Aorta (tissue), 5 donors: ENCODE measurements at places on chromosomes 6 and 20.
A peak's percentile ranks its signal among the peaks of the same experiment; 100 is the strongest.

GRCh38 chr6:98574984-98575383 lies 259.4 kb upstream of the POU3F2 start:
- no peaks in the 10 kb centered on the region for H3K36me3 ChIP-seq
- no peak overlapping the region for H3K27ac ChIP-seq
- H3K27me3 ChIP-seq, result no peaks in the 10 kb centered on the region

DNA sequence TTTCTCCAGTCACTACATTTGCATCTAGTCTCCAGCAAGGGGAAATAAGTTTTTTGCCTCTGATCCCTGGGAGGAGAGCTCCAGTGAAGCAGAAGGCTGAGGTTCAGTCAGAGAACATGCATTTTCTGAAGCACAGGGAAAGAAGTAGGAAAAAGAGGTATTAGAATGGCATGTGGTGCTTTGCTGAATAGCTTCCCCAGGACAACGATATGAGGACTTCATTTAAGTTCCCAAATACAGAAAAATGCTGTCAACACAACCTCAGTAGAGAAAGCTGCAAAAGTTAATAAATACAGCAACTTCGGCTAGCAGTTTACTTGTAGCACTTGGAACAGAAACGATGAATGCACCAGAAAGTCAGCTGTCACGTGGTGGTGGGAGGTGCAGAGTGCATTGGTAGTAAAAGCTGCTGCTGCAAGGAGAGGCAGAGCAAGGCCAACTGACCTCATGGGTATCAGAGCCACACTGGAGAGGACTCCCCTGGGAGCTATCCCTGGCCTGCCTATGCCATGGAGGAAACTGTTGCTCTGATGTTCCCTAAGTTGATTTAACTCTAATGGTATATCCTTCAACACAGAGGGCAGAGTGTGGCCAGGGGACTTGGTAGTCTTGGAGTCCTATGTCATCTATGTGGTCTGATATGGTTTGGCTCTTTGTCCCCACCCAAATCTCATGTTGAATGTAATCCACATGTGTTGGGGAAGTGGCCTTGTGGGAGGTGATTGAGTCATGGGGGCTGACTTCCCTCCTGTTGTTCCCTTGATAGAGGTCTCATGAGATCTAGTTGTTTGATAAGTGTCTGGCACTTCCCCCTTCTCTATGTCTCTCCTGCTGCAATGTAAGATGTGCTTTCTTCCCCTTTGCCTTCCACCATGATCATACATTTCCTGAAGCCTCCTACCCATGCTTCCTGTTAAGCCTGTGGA lies 85.9 kb downstream of the ADTRP start:
- peak; percentile 54 for DNase-seq
- H3K27me3 ChIP-seq, result no peaks in the 10 kb centered on the region
- H3K4me1 ChIP-seq, result no peaks in the 10 kb centered on the region

DNA sequence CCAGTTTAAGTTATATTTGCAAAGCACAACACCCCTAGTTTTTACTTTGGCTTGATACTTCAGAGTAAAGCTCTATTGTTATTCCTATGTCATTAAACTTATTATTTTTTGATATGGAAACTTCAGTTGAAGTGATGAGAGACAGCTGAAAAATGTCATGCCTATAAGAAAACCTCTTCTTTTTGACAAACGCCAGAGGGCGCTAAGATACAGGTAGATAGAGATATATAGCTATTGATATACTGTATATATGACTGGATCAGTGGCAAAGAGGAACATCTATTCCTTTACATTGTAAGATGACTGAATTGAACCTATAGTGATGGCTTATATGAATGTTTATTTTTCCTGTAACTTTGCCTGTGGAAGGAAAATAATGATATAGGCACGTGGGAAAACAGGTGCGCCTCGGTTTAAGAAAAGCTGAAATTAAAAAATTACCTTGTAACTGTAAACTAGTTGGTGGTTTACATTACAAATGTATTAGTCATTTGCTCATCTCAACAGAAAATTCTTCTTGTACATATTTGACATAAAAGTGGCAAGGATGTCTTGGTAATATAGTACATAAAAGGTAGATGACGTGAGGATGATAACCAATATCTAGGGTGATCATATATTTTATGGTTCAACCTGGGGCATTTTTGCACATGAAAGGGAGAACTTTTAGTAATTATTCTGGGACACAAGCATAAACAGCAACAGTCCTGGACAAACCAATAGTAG lies 74.1 kb downstream of the LAMA4 start:
- no peaks in the 10 kb centered on the region for H3K36me3 ChIP-seq
- no peak overlapping the region for H3K4me3 ChIP-seq
- H3K4me1 ChIP-seq, result no peaks in the 10 kb centered on the region
- H3K27ac ChIP-seq, result no peak overlapping the region
- no peak for DNase-seq

DNA sequence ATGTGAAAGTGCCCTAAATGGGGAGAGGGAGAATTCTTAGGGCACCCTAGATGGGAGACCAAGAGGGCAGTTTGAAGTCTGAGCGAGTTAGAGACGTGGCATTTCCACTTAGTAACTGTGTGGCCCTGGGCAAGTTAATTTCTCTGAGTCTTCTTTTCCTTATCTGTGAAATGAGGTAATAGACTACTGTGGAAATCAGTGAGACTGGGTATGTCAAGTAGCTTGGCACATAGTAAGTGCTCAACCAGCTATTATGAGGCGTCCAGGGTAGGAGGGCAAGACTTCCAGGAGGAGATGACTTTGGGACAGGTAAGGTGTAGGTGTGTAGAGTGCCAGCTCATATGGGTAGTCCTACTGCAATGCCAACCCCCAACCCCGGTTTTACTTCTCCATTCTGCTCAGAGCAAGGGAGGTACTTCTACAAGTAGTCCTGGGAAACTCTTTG lies 770 bp downstream of the KIF3B start:
- H3K27me3 ChIP-seq, result no peaks in the 10 kb centered on the region
- DNase-seq, result no peak
- no peaks in the 10 kb centered on the region for H3K4me1 ChIP-seq
- H3K27ac ChIP-seq, result no peak overlapping the region

- H3K27ac ChIP-seq, result no peak overlapping the region
- no peaks in the 10 kb centered on the region for H3K36me3 ChIP-seq
- H3K27me3 ChIP-seq, result no peaks in the 10 kb centered on the region
- no peaks in the 10 kb centered on the region for H3K4me1 ChIP-seq
Measured at GRCh38 chr6:110557199-110557598, 80.8 kb upstream of the SLC22A16 start.

DNA sequence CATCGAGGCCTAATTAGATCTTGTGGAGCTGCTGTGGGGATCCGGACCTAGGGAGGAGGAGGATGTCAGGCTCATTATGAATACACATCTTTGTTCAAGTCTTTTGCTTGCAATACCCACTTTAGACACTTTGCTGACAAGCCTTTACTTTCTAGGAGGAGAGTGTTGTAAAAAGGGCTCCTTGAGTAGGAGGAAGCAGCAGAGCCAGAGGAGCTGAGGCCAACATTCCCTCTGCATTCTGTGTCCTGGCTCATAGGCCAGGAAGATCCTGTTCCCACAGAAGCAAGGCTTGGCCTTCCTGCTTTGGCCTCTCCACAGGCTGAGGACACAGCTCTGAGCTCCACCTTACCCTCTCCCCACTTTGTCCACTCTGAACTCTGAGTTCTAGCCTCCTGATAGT lies 67.1 kb downstream of the TPD52L1 start:
- H3K4me1 ChIP-seq, result peaks cover 6% of the 10 kb centered on the region
- peak; percentile 58 for DNase-seq
- H3K36me3 ChIP-seq, result no peaks in the 10 kb centered on the region

DNA sequence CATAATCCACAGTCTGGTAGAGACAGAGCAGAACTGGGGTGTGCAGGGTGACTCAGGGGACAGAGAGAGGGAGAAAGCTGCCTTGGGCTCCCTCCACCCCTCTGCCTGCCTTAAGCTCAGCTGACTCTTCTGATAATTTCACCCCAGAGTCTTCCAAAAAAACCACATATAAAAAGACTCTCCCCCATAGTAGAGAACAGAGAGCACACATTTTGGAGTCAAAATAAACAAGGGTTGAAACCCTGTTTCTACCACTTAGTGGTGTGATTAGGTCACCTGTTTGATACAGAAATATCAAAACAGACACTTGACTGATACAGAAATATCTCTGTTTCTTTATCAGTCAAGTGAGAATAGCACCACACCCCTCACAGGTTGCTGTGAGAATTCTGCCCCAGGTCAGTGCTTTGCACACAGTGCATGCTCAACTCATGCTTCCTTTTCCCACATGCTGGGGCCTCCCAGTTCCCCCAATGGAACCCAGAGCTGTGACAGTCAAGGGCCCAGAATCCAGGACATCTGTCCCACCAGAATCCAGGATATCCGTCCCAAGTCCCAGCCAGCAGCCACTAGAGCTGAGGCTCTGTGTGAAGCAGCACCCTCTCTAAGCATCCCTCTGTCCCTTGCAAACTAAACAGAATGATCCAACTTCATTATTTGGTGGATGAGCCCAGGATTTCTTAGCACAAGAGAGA lies 1.2 kb downstream of the TREML2 start:
- H3K27me3 ChIP-seq, result no peaks in the 10 kb centered on the region
- no peaks in the 10 kb centered on the region for H3K36me3 ChIP-seq
- DNase-seq, result no peak

DNA sequence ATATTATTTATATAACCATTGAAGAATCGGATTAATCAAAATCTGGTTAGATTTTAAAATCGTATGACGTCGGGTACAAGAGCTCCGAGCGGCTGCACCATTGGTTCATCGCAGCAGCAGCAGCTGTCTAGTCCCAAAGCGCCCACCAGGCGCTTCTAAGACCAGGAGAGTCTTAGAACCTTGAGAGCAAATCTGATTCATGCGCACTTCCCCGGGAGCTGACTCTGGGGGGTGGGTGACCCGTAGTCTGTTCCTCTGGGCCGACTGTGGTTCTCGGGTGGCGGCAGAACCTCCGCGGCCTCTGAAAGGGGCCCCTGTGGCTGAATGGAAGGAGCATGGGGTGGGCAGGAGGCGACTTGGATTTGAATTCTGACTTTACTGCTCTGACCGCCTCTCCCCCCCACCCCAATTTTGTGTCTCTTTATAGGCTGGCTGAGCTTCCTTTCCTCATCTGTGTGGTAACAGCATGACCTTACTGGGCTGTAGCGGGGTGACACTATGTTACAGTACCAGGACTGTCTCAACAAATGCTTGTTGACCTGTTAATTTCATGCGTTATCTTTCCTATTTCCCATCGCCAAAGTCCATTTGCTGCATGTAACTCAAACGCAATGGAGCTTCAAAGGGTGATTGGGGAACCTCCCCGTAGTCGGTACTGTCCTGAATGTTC lies 119.7 kb downstream of the RTN4IP1 start:
- no peaks in the 10 kb centered on the region for H3K36me3 ChIP-seq
- H3K27me3 ChIP-seq, result no peaks in the 10 kb centered on the region
- H3K4me1 ChIP-seq, result no peaks in the 10 kb centered on the region
- H3K4me3 ChIP-seq, result no peak overlapping the region

GRCh38 chr6:17291778-17292177 lies 10.6 kb downstream of the RBM24 start:
- no peaks in the 10 kb centered on the region for H3K27me3 ChIP-seq
- H3K27ac ChIP-seq, result no peak overlapping the region
- no peak for DNase-seq
- H3K4me1 ChIP-seq, result peaks cover 3% of the 10 kb centered on the region

DNA sequence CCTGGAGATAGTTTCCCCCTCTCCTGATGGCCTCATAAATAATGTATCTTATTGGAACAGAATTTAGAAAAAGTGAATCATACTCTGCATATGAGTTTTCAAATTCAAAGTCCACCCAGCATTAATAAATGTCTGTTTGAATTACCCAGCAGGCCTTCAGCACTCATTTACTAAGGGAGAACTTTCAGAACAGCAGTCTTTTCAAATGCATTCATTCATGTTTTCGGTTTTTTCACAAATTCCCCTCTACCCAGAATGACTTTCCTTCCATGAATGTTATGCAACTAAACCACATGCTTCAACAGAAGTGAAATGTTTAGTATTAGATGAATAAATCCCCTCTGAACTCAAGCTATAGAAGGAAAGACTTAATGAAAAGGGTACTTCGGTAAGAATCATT lies 92.4 kb downstream of the RTN4IP1 start:
- H3K4me3 ChIP-seq, result no peak overlapping the region
- H3K36me3 ChIP-seq, result no peaks in the 10 kb centered on the region
- H3K27me3 ChIP-seq, result no peaks in the 10 kb centered on the region
- no peaks in the 10 kb centered on the region for H3K4me1 ChIP-seq
